ENCODE measurements at places on chromosomes 5 and 9. TPM values are rescaled to one million over a fixed set of nuclear protein-coding genes. Genes with fewer than 3 reads are reported as not detected.

- DNase-seq, result no peak
Measured at GRCh38 chr9:94974154-94974879, 247.8 kb downstream of the AOPEP start.

- no peak for DNase-seq
Measured at GRCh38 chr5:102532123-102532522, 33.3 kb upstream of the SLCO6A1 start.

DNA sequence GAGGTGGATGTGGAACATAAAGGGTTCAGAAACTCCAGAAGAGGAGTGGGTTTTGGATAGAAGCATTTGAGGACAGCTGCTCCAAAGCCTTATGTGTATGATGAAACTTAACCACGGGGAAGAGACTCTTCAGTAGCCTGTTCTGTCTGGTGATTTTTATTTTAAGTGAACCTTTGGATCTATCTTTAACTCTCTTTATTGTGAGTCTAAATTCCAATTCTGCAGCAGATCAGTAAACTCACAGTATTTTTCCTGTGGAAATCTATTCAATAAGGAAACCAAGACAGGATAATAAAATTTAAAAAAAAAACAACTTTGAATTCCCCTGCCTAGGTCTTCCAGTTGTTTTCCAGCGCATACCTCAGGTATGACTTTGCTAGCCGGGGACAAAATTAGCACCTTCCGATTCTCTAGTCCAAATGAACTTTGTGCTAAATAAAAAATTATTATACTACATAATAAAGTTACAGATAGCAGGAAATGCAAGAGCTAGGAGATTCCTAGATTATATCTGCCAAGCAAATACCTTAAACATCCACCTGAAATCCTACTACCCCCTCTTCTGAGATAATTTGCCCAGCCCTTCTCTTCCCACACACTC, 101.9 kb downstream of the NLN start:
- DNase-seq, result no peak

DNA sequence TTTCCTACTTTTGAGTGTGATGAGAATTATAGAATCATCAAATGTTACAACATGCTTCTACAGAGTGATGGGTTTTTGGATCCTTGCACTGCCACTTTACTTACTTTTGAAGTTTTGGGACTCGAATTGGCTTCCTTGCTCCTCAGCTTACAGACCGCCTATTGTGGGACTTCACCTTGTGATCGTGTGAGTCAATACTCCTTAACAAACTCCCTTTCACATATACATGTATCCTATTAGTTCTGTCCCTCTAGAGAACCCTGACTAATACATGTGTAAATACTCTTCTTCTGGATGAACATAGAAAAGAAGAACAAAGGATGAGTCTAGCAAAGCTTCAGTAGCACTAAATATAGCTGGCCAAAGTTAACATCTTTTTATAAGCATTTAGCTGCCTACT, 98.7 kb upstream of the PDE4D start:
- no peak for DNase-seq

DNA sequence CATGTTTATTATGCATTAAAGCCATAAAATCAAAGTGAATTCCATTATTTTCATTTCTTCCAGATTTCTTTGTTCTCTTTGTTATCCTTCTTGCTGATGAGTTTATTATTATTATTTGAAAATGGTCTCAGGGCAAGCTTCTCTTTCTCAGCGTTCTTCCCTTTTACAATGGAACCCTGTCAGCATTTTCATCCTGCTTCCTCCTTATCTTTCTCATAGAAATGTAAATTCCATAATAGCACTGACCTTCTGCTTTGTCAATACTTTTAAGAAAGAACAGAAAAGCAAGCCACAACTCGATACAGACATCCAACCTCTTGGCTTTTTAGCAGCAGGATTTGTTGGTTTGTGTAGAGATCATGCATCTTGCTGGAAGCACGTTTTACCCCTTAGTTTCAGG, 114.0 kb upstream of the BASP1 start:
- no peak for DNase-seq

DNA sequence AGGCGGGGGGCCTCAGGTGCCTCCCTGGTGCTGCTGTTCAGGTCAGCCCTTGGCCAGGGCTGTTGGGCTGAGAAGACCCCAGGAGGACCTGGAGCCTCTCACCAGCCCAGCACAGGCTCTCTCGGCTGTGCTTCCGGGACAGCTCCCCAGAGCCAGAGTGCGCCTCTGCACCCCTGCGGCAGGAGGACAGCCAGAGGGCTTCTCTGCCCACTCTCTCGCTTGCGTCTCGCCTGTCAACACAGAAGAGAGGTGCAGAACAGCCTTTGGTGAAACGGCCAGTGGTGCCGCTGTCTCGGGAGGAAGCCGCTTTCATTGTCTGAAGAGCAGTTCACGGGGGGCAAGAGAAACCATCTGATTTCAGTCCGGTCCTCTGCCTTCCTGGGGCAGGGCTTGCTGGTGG, 3.8 kb upstream of the NACC2 start:
- no peak for DNase-seq

DNA sequence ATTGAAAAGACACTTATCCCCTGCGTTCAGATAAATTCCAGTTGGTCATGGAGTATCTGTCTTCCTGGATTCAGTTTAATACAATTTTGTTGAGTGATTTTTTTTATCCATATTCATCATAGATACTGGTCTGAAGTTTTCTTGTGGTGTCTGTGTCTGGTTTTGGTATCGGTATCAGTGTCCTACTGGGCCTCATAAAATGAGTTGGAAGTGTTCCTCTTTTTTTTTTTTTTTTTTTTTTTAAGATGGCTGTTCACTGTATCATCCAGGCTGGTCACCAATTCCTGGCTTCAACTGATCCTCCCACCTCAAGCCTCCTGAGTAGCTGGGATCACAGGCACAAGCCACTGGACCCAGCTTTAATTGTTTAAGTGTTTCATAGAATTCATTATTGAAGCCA, 2.9 kb upstream of the CAMSAP1 start:
- no peak for DNase-seq

- no peak for DNase-seq
Measured at GRCh38 chr9:87386490-87387025, 111.1 kb upstream of the DAPK1 start.

DNA sequence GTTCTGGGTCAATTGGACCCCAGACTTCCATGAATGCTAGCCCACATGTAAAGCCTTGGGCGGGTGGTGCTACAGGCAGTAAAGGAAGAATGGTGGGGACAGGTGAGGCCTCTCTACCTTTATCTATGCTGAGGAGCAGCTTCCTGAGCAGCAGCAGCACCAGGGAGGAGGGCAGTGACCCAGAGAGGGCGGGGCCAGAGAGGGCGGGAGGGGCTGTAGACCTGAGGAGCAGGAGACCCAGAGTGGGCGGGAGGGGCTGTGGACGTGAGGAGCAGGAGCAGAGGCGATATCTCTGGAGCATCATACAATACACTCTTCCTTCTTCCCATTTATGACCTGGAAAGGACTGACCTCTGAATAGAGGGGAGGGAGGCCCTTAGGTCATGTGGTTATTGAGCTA, 165.9 kb downstream of the MTRR start:
- no peak for DNase-seq

GRCh38 chr5:61051267-61051666, 106.3 kb downstream of the NDUFAF2 start:
- no peak for DNase-seq

DNA sequence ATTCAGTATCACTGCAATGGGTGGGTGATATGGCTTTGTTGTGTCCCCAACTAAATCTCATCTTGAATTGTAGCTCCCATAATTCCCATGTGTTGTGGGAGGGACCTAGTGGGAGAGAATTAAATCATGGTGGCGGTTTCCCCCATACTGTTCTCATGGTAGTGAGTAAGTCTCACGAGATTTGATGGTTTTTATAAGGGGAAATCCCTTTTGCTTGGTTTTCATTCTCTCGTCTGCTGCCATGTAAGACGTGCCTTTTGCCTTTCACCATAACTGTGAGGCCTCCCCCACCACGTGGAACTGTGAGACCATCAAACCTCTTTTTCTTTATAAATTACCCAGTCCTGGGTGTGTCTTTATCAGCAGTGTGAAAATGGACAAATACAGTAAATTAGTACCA, 9.5 kb upstream of the NANS start:
- DNase-seq, result no peak

TRIM14 gene
- polyA plus RNA-seq, result 14.4 TPM

GLRA1 gene
- polyA plus RNA-seq, result not detected
